T-helper 2 cell (primary cell): ENCODE measurements at places on chromosomes 1 and 21.

DNA sequence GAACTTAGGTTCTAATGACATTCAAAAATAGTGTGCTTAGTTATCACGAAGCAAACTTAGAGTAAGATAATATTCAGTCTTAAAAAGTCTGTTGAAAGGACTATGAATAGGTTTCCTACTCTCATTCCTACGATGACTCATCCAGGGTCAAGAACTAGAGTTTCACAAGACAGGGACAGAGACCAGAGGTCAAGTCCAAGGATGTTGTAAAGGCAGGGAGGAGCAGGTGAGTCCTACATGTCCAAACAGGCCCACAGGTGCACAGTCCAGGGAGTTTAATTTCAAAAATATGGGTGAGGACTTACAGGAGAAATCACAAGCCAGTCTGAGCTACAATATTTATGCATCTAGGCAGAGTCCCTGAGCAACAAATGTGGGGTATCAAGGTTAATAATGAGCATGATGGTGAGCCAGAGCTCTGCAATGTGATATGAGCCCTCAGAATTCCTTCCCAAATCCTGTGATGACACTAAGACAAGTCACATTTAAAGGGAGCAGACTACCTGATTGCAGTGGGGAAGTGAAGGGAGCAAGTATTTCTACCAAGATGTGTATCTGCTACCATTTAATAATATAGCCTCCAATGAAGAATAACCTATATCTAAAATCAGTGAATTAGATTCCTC lies 100.0 kb upstream of the NRIP1 start:
- no peak for DNase-seq

DNA sequence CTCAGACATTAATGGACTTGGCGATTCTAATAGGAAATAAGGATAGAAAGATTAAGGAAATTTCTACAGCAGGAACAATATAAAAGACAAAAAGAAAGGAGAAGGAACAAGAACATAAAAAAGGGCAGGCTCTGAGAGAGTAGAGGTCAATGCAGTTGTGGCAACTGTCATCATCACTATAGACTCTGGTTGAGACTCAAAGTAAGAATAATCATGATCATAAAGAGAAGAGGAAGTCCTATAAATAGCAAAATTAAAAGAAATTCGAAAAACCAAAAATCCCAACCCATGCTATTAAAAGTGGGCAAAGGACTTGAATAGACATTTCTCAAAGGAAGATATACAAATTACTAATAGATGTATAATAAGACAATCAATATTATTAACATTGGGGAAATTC lies 14.4 kb upstream of the XCL1 start:
- DNase-seq = no peak

- DNase-seq = no peak
Measured at GRCh38 chr1:14800500-14801076, 202.1 kb downstream of the KAZN start.

GRCh38 chr1:244995602-244996400 lies 131.5 kb upstream of the HNRNPU start:
- no peak for DNase-seq

- no peak for DNase-seq
Measured at GRCh38 chr1:905071-905749, 18.5 kb upstream of the SAMD11 start.

- DNase-seq = no peak
Measured at GRCh38 chr1:172145231-172145651, 275.2 kb upstream of the C1orf105 start.

- no peak for DNase-seq
Measured at GRCh38 chr1:95033843-95034242, 38.9 kb downstream of the ALG14 start.

GRCh38 chr1:54547601-54548388 lies at the start of gene ACOT11:
TSS of gene ACOT11 (plus strand) at chr1:54548228. CDS start at chr1:54548310, 82 bp downstream.
- no peak for DNase-seq

- no peak for DNase-seq
Measured at GRCh38 chr21:26072666-26073615, 97.6 kb downstream of the APP start.

DNA sequence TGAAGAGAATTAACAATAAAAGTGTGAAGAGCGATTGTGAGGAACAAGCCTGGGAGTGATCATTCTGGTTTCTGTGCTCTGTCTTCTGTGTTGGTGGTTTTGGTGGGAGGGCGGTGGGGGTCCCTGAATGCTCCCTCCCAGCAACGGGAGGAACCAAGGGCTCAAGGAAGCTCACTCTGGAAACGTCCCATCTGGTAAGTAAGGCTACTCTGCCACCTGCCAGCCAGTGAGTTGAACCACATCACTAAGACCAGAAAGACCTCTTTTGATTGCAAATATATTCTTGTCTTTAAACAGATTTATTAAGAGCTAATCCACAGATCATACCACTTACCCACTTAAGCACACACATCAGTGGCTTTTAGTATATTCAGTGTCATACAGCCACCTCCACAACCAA lies 125.0 kb downstream of the PRDM2 start:
- DNase-seq = no peak

DNA sequence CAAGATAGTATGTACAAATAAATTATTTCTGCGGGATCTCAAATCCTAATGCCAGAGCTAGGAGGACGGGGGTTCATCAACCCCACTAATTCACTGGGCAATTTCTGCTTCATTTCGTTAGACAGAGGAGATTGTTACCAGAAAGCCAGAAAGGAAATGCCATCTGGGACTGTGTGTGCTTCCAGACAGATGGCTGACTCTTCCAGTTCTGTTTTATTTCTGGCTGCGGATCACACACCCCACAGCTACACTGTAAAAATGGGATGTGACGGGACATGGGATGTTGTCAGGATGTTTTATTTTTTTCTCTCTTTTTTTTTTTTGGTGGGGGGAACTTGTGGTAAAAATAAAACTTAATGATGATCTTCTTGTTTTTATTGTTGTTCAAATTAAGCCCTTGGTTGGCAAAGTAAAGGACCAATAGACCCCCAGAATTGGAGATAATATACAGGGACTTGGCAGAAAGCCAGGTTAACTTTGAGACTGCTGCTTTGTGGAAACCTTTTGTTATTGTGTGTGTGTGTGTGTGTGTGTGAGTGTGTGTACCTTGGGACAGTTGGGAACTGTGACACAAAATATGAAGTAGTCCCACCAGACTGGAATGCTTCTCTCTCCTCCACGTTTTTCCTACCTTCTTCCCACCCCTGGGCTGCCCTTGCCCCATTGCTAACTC lies 114.5 kb downstream of the NUF2 start:
- no peak for DNase-seq

DNA sequence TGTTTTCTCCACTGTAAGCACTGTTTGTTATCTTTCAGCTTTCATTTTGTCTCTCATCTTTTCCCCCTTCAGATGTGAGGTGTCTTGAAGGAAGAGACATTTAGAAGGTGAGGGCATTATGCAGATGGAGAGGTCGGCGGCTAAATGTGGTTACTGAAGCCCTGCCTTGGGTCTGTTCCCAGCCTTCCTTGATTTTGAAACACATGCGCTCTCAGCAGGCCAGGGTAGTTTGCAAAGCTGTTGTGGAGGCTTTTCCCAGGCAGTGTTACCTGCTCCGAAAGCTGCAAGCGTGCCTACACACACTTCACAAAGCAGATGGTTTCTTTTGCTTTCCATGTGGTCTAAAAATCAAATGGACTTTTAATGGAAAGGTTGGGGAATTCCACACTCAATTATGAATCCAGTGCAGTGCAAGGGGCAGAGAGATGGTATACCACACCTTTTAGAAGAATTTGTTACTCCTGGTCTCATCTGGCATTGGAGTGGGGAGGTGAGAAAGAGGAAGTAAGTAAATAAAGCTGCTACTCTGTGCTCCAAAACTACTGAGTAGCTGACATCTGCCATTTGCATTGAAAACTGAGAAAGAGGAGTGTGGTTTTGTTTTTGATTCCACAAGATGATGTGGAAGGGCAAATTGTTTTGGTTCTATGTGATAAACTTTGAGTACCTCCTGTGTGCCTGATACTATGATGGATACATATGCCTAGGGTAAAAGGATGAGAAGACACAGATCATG lies 91.9 kb downstream of the NFIA start:
- DNase-seq = no peak

DNA sequence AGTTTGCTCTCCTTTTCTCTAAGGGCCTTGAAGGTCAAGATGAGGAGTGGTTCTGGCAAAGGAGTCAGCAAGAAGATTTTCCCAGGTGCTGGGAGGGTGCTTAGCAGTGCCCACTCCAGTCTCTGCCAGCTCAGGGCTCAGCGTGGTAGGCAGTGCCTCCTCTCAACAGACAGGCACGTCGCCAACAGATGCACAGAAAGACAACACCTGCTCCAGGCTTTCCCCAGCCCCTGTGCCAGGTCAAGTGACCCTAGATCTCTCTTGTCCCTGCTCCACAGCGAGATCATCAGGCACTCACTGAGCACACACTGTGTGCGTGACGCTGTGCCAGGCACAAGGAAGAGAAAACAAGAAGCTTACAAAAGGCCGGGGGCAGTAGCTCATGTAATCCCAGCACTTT lies 86.0 kb downstream of the CASZ1 start:
- DNase-seq = no peak

DNA sequence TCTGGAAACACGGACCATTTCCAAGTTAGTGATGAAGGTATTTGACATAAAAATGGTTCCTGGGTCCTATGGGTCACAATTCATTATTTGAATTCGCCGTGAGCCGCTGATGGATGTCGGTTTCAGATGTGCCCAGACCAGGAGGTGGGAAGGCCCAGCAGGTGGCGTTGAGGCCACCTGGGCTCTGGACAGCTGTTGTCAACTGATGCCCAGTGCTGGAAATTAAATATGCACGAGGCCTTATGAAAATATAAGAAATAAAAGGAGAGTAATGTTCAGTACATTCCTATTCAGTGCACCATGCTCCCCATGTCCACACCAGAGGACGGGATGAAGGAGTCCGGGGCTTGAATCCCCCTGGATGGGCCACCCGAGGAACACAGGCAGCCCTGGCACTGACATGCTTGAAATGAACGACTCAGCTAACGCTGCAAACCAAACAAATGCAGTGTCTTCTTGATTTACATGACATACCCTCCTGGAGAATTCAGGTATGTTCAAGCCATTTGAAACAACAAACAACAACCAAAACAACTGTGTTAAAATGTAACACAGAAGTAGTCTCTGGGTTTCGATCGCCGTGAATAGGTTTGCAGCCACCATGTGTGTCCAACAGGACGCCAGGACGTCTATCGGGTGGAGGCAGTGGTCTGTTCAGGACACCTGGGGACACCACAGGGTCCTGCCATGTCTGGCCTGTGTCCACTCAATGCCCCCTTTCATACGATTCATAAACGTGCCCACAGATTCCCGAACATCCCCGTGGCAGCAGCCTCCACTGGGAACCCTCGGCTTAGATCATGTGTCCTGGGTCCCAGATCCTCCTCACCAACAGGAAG lies 6.1 kb downstream of the TFF3 start:
- DNase-seq = no peak

GRCh38 chr1:86421601-86422280 lies 2.2 kb upstream of the CLCA2 start:
- no peak for DNase-seq

- DNase-seq = no peak
Measured at GRCh38 chr1:40922969-40923368, 56.5 kb upstream of the CTPS1 start.

GRCh38 chr1:201266774-201267173 lies 16.5 kb upstream of the PKP1 start:
- no peak for DNase-seq

DNA sequence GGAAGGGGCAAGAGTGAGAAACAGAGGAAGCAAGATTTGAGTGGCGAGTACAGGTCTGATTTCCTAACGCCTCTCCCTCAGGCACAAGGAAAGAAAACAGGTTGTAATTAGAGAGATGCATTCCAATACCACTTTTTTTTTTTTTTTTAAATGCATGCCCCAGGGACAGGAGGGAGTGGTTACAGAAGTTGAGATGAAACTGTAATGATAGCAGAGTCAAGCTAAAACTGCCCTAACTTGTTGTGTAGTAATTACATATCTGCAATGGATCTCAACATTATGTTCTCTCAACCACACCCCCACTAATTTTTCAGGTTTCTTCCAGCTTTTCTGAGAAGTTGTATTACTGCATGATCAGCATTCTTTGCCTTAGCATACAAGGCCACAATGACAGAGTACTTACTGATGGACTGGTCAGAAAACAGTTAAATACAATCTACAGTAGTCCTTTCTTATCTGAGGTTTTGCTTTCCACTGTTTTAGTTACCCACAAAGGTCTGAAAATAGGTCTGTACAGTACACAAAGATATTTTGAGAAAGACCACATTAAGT lies 5.5 kb downstream of the ETV3 start:
- no peak for DNase-seq

GRCh38 chr1:203898458-203899352 lies 37.3 kb downstream of the SNRPE start:
- DNase-seq = no peak

DNA sequence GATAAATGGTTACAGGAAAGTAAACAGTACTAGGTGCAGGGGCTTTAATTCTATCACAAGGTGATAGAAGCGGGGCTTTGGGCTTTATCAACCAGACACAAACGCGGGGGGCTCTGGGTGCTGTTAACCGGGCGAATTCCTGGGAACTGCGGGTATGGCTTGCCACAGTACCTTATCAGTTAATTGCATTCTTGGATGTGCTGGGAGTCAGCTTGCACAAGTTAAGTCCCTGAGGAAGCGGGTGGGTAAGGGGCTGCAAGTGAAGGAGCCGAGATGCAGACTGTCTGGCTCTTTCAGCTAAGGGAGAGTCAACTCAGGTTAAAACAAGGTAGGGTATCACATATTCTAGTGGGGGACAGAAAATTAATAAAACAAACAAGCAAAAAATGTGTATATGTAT lies 661 bp downstream of the GBP4 start:
- no peak for DNase-seq

GRCh38 chr1:74343216-74343615 lies 108.0 kb downstream of the TNNI3K start:
- no peak for DNase-seq

DNA sequence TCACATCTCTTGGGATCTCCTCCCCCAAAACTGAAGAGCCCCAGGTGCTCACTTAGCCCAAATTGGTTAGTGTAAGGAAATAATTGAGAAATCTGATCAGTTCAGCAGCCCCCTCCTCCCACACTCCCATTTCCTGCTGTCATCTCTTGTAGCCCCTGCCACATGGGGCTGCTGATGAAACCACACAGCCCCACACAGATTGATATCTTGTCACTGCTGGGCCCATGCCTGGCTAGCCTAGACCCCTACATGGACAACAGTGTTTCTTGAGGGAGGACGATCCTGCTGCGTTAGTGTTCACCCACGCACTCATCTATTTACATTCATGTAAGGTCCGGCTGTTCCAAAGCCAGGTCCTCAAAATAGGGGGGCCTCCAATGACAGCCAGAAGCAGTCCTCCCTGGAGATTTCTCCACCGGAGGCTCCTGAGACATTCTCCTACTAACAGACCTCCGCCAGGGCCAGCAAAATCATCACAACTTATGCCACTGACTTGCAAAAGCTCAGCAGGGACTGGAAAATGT lies 23.9 kb upstream of the RXRG start:
- no peak for DNase-seq

GRCh38 chr1:26059906-26060305 lies 7.5 kb downstream of the TRIM63 start:
- no peak for DNase-seq

GRCh38 chr21:43467785-43468184 lies 40.9 kb upstream of the SIK1 start:
- no peak for DNase-seq

- no peak for DNase-seq
Measured at GRCh38 chr1:209503196-209503595, 80.3 kb upstream of the CAMK1G start.
